ENCODE measurements at places on chromosomes 2 and 18. TPM values are rescaled to one million over a fixed set of nuclear protein-coding genes. Genes with fewer than 3 reads are reported as not detected.

GRCh38 chr2:37971971-37972370, 46.9 kb downstream of the RMDN2 start:
- DNase-seq = no peak

GRCh38 chr2:8581601-8582041, 100.2 kb upstream of the ID2 start:
- no peak for DNase-seq

DNA sequence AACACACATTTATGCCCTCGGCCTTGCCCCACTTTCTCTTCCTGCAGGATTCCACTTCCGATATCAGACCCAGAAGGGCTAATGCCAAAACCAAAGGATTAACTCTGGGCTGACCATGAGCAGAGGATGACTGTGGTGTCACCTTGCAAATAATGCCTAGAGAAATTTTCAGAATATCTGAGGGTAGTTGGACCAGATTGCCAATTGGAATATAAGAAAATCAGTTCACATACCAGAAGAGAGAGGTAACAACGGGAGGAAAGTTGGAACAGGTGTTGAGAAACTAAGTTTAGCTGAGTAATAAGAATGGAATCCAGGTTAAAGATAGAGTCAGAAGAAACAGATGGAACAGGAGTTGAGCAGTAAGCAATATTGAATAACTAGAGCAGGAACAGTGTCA, 232.7 kb upstream of the UBE2E3 start:
- DNase-seq = peak; percentile 44

DNA sequence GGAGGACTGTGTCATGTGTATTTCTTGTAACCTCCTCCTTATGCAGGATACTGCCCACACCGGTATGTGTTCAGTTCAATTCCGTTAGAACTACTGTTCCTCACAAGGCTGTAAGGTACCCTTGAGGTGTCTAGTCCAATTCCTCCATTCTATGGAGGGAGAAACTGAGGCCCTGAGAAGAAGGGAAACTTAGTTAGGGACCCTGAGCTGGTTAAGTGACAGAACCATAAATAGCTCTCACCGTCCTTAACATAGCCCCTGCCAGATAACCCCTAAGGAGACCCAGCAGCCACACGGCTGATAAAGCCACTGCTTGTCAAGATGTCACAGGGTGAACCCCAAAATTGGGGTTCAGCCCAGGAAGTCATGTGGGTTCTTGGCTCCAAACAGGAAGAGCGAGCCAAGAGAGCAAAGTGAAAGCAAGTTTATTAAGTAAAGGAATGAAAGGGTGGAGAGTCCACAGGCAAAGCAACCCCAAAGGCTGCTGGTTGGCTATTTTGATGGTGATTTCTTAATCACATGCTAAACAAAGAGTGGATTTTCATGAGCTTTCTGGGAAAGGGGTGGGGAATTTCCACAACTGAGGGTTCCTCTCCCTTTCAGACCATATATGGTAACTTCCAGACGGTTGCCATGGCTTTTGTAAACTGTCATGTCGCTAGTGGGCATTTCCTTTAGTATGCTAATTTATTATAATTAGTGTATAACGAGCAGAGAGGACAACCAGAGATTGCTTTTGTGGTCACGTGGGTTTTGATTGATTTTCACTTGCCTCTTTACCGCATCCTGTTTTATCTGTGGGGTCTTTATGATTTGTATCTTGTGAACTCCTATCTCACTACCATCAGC, 83.4 kb upstream of the RTN4 start:
- peak; percentile 92 for DNase-seq

- DNase-seq = peak; percentile 35
These were observed 55.0 kb downstream of the PKDCC start for GRCh38 chr2:42102591-42103450.

DNA sequence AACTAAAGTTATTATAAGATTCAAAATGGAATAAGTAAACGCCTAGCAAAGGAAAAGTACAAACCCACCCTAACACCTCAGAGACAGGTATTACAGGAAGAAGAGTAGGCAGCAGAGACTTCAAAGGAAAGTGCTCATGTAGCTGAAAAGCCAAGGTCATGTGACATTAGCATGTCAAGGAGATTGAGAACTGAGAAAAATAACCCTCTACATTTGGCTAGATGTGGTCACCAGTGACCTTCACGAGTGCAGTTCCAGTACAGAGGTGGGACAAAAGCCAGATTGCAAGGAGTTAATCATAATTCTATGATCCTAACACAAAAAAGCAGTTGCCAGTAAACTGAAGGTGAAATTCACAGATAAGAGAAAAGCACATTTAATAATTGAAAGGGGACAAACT, 252.7 kb downstream of the ZEB2 start:
- DNase-seq = no peak

DNA sequence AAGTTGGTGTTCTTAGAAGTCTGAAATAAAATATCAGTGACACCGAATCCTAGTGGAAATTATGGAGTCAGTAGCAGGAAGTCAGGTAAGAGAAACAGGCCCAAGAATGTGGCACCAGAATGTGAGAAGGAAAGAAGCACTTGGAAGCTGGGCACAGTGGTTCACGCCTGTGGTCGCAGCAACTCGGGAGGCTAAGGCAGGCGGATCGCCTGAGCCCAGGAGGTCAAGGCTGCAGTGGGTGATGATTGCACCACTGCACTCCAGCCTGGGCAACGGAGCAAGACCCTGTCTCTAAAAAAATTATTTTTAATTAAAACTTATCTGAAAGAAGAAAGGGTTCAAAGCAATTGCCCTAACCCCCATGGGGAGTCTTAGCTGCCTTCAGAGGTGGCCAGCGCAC, 268.3 kb upstream of the SALL3 start:
- DNase-seq = no peak

DNA sequence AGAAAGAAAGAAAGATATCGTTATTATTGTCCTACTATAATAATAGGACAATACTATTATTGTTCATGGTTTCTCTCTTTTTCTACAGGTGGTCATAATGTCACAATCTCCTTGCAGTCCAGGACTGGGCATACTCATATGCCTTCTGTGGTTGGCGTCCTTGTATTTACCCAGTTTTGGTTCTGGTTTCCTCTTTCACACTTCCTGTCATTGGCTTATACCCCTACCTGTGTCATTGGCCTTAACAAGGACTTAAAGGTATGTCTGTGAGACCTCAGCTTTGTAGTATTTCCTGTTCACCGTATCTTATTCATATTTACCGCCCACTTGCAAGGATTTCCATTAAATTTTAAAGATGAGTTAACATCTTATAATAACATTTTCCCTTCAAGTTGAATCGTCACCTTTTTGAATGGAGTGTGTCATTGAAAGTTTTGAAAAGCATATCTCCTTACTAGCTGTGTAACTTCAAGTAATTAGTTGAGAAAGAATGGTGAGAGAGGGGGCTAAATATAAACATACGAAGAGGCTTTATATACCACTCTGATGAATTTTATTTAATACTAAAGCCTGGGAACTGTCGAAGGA, 36.5 kb upstream of the HTR2B start:
- DNase-seq = no peak

DNA sequence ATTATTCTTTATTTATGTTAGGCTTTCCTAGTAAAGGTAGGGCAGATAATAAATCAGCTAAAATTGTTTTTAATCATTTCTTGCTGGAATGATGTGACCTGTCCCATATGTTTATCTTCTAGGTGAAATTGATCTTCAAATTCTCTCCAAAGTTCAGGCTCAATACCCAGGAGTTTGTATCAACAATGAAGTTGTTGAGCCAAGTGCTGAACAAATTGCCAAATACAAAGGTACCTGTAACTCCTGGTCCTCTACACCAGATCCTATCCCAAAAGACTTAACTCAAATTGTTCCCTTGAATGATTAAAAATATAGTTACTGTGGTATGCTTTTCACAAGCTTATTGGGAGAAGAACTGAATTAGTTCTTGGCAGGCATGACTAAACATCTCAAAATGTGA, 36.5 kb downstream of the HNMT start:
- no peak for DNase-seq

- no peak for DNase-seq
These were observed 198.2 kb downstream of the NCKAP5 start for GRCh38 chr2:133369901-133370658.

GRCh38 chr2:186431306-186431705, 54.8 kb upstream of the ZC3H15 start:
- no peak for DNase-seq

GRCh38 chr2:51718881-51719280, 686.9 kb upstream of the NRXN1 start:
- no peak for DNase-seq

DNA sequence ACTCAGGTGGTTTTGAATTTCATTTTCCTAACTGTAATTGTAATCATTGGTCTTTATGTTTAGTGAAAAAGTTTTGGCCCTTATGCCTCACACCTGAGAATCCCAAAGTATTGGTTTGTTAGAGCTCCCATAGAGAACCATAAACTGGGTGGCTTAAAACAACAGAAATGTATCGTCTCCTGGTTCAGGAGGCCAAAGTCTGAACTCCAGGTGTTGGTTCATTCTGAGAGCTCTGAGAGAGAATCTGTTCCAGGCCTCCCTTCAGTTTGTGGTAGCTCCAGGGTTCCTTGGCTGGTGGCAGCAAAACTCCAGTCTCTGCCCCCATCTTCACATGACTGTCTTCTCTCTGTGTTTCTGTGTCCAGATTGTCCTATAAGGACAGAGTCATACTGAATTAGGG, 11.0 kb downstream of the IL37 start:
- DNase-seq = no peak

- peak; percentile 50 for DNase-seq
These were observed 43.3 kb downstream of the DDX1 start for GRCh38 chr2:15634846-15635490.

- DNase-seq = no peak
These were observed 46.8 kb upstream of the PLA2R1 start for GRCh38 chr2:160109243-160109642.

GRCh38 chr2:10658914-10659257, 30.9 kb downstream of the NOL10 start:
- peak; percentile 48 for DNase-seq

DNA sequence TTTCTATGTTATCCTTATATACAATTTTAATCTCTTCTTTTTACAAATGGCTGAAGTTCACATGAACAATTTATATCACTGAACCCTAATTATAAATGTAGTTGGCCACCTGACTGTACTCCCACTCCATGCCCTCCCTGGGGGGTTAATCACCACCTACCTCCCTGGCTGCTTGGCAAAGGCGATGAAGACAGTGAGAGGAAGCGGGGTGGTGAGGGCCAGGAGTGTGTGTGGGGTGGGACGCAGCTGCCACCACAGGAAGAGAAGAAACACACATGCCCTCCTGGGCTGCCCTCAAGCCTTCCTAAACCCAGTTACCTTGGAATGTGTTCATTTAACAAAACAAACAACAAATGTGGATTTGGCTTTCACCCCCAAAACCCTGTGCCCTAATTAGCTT, 87.0 kb upstream of the REV1 start:
- DNase-seq = no peak

DNA sequence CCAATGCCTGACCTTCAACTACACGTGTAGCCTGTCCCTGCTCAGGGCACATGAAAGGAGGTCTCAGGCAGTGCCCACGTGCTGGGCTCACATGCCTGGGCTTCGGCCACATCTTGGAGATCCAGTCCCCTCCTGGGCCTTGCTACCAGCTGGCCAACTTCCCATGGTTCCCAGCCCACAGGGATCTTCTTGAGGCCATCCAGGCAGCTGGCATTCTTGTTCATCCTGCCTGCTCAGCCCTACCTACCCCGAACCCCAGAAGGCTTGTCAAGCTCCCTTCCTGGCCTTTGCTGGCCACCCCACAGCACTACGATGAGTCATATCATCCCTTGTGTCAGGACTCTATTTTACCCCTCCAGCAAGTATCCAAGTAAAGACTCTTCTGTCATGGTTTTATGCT, 97.1 kb downstream of the ZBTB7C start:
- DNase-seq = no peak

- peak; percentile 5 for DNase-seq
These were observed 66.7 kb downstream of the SKA1 start for GRCh38 chr18:50441501-50441900.

GRCh38 chr2:154532763-154533162, 165.7 kb upstream of the KCNJ3 start:
- DNase-seq = no peak

DNA sequence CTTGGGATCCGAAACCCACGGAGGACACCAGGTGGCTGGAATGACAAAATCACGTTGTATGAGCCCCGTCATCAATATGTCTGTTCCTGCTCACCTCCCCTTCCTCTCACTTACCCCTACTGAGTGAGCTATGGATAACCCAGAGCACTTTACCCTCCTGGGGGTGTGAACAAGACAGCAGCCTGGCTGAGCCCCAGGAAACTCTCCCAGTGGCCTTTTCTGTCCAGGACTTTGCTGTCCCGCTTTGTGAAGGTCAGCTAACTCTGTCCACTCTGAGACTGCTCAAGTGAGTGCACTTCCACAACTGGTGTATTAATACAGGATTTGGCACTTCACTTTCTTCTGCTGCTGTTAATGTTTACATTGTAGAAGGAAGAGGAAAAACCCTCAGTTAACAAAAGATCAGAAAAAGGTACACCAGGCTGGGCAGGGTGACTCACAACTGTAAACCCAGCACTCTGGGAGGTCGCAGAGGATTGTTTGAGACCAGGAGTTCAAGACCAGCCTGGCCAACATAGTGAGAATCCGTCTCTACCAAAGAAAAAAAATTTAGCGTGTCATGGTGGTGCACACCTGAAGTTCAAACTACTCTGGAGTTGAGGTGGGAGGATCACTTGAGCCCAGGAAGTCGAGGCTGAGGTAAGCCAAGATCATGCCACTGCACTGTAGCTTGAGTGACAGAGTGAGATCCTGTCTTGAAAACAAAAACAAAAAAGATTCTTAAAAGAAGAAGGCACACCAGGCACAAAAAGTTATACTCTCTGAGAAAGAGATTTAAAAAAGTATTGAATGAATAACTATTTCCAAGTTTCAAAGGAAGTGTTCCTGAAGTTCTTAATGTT, 90.3 kb downstream of the CLHC1 start:
- DNase-seq = no peak

- DNase-seq = peak; percentile 46
These were observed 23.3 kb downstream of the SPTBN1 start for GRCh38 chr2:54479424-54479823.

DNA sequence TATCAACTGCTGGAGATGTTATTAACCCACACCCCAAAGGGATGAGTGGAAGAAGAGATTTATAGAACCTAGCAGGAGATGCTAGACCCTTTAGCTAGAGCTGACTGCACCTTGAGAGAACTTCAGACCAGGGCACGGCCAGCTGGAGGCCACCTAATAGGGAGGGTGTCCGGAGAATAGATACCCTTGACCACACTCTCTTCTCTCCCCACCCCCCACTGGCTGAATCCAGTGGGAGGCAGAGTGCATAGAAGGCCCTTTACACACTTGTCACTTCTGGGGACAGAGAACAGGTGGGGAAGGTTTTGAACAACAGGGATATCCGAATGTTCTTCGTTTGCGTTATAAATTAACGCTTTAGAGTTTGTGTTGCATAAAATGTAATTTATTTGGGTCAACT, 84.6 kb downstream of the PHLPP1 start:
- no peak for DNase-seq

Gene ANKAR
- total RNA-seq = 3.1 TPM

Gene CCDC74B
- 3.0 TPM for total RNA-seq

Gene TMEM169
- total RNA-seq = 20.1 TPM

Gene SP5
- not detected for total RNA-seq

Gene RALB
- total RNA-seq = 44.5 TPM
